Renal cortical epithelial cell (primary cell): ENCODE measurements at places on chromosomes 7 and 10.

GRCh38 chr7:16084370-16084769 is 337.0 kb downstream of the CRPPA start:
- DNase-seq: no peak

DNA sequence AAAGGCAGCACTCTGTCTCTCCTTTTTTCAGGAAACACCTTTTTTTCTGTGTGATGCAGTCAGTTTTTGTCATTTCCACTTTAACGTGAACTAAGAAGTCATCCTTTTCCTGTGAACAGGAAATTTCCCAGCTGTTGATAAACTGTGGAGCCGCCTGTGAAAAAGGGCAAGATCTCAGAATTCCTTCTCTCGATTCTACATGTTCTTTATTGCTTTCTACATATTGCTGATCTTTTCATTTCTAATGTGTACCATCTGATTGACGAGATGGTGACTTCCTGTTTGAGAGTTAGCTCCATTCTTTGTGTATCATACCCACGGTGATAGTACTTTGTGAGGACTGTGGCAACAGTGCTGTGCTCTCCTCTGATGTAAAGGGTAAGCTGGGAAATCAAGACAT is 50.4 kb downstream of the ADD3 start:
- DNase-seq: no peak

GRCh38 chr10:129868449-129869035 is 95.5 kb downstream of the EBF3 start:
- DNase-seq: no peak

DNA sequence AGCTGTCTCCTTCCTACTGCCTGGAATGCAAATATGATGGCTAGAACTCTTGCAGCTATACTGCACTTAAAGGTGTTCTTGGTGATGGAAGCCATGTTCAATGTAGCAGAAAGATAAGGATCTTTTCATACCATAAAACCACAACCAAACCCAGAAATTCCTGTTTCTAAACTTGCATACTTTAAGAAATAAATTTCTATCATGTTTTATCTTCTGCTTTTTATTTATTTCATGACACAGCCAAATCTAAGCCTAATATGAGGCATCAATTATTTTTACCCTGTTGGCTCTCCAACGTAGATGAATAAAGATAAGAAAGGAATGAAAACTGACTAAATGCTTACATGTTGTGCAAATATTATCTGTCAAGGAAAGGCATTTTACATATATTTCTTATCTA is 224.1 kb downstream of the DOCK4 start:
- peak; percentile 11 for DNase-seq

- DNase-seq: no peak
Observed at GRCh38 chr10:109969760-109970346, 37.9 kb upstream of the ADD3 start.

GRCh38 chr10:124562425-124563060 is 100.9 kb downstream of the LHPP start:
- DNase-seq: no peak

DNA sequence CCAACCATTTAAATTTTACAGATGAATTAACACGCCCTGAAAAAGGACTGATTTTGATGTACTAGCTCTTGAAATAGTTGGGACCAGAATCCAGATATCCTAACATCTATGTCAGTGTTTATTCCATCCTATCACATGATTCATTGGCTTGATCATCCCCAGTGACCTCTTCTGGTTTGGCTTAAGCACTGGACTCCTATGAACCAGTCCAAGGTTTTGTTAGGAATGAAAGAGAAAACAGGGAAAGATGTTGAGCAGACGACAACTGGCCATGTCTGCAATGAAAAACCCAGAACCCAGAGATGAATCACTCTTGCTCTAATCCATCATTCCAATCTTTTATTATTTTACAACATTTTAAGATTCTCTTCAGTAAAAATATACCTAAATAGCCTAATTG is 1080.9 kb downstream of the SORCS1 start:
- no peak for DNase-seq

GRCh38 chr7:17370901-17371585 is 72.6 kb downstream of the AHR start:
- DNase-seq: peak; percentile 32

DNA sequence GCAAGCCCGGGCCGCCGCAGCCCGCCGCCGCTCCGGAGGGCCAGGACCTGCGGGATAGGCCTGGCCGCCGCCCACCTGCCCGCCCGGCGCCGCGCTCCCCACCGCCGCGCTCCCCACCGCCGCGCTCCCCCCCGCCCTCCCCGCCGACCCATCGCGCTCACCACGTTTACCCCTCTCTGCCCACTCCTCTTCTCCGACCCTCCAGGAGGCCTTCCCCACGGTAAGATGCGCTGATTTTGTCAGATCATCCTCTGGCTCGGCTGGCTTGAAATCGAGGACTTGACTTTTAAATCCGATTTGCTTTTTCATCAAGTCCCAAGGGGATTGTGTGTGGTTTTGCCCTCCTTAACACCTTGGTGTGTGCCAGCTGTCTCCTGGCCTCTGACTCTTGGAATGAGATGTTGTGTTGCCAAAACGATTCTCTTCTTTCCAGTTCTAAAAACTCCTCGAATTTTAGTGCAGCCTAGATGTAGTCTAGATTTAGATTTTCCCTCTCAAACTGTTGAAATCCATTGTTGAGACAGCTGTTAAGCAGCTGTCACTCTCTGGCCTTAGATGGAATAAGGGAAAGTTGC is 738 bp downstream of the POM121 start:
- no peak for DNase-seq

GRCh38 chr10:114874827-114875411 is 53.3 kb downstream of the FHIP2A start:
- DNase-seq: no peak

DNA sequence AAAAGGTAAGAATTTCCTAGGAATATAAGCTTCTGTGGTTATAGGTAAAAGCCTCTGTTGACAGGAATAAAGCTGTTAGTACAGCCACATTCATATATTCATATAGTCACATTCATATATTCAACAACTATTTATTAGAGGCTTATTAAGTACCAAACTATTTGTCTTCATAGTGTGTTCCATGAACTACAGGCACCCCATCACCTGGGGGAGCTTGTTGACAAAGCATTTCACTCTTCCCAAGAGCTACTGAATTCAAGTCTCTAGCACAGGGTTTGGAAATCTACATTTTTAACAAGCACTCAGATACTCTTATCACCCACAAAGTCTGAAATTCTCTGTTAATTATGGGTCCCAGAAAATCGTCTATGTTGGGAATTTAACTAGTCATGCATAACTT is 110.6 kb downstream of the RNLS start:
- DNase-seq: no peak

DNA sequence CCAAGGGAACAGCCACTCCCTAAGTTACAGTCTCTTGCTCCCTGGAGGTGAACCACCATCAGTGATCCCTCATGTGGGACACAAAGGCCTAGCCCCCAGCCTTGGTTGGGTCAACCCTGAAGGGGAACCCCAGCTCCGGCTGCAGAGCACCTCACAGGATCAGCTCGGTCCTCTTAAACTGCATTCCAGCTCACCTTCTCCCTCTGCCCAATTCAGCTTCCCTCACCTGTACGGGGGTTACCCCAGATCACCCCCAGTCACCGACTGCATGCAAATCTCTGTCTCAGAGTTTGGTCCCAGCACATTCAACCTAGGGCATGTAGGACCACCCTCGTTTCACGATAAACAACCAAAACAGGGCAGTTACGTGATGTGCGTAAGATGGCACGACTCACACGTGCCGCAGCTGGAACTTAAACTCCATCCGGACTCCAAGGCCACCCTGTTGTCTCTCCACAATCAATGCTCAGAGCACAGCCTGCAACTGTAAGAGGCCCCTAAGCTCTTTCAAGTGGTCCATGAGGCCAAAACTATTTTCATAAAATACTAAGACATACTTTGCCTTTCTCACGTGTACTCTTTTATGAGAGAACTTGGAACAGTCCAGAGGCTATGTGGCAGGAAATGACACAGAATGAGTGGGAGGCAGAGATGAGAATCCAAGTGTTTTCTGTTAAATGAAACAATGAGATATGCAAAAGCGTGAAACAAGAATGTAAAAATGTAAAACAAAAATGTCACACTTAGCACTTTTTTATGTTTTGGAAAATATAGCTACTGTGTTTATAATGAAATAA is 285.2 kb downstream of the PTPRN2 start:
- no peak for DNase-seq

- DNase-seq: no peak
Observed at GRCh38 chr7:154841731-154842331, 161.1 kb downstream of the PAXIP1 start.

- DNase-seq: no peak
Observed at GRCh38 chr10:129541200-129541599, 74.2 kb downstream of the MGMT start.

DNA sequence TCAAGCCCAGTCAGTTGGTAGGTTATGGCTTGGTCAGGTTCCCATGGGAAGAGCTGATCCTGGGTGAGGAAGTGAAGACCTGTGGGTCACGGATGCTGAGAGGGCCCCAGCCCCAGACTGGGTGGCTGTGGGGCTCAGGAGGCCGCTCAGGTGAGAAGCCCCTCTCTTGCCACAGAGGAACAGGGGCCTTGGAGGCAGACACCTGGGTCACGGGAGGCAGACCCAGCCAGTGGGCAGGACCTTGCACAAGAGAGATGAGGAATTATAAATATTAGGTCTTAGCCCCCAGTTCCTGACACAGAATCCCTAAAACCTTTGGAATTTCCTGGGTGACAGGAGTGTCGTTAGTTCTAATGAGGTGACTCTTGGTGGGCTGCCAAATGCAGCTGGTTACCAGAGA is 10.6 kb upstream of the CRHR2 start:
- DNase-seq: no peak

- DNase-seq: no peak
Observed at GRCh38 chr7:8436965-8437364, 3.6 kb downstream of the NXPH1 start.

DNA sequence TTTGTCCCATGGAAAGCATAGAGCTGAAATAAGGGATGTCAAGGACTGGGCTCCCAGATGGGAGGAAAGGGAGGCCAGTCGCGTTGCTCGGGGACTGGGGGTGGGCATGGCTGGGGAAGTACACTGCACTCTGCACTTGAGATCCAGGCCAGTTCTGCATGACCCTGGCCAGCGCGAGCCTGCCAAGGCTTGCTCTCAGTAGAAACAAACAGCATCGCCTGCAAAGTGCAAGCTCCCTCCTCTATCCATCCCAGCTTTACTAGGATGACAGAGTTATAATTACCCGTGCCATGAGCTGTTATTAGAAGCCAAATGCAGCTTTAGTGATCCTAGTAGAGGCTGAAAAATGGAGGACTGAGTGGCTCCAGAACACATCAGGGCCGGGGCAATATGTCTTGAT is 43.9 kb upstream of the PDCD4 start:
- DNase-seq: no peak

DNA sequence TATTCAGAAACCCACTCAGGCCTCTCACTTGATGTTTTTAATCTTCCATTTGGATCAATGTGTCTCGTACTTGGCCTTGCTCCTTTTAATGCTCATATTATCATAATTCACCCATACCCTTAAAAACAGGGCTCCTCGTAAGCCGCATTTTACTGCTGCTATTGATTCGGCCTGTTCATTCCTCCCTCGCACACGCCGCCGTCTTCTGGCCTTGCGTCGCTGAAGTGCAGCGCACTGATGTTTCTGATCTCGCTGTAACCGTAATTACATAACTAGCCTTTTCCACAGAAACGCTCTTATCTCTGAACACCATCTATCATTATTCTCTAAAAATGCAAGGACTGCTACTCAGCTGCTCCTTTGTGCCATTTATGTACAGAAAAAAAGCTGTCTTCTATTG is 544.5 kb upstream of the FOXK1 start:
- no peak for DNase-seq

DNA sequence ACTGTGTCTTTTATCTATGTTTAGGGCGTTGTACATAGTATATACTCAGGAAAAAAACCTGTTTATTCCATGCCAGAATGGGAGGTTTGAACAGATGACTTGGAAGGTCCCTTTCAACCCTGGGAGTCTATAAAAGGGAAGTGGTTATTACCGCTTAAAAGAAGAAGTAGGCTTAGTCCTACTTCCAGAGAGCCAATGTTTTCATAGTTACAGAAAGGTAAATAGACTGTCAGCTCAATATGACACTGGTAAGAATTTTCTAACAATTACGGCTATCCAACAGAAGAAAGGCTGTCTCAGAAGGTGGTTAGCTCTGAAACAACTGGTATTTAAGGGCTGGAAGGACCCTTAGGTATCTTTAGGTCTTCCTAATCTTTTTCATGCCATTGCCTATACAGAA is 1.1 kb upstream of the TFAM start:
- DNase-seq: peak; percentile 32

DNA sequence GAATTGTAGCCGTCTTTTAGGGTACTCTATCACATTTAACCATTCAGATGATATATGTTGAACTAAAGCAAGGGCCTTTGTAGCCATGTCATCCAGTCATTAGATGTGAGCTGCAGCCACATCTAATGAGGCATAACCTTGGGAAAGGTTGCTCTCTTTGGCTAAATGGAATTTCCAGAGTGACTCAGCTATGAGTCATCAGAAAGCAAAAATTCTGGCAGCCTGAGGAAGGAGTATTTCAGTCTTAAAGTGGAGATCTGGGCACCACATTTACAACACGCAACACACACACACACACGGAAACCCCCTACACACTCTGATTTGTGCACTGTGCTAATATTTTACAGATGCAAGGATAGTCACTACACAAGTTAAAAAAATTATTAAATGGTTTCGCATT is 176.9 kb upstream of the ZWINT start:
- peak; percentile 99 for DNase-seq

- peak; percentile 50 for DNase-seq
Observed at GRCh38 chr7:152462995-152463708, 27.3 kb upstream of the KMT2C start.

DNA sequence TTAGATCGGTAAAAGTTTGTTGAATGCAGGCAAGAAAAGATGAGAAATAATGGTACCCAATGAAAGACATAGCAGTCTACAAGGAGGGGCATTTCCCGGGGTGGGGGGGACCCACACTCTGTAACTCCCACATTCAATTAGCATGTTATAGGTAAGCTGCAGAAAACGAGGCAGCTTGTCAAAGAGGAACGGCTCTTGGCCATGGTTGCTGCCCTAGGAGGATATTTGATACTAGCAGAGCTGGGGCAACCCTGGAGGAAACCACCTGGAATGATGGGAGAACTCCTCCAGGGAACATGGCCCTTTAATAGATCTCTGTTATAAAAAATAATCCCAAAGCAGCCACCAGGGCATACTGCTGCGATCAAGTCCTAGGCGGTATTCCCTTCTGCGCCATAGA is 98.5 kb downstream of the EGFR start:
- no peak for DNase-seq

- peak; percentile 31 for DNase-seq
Observed at GRCh38 chr10:86730227-86730626, 26.2 kb upstream of the BMPR1A start.

- DNase-seq: no peak
Observed at GRCh38 chr10:33913194-33913593, 578.7 kb upstream of the NRP1 start.
